Esophagus muscularis mucosa (tissue), 4 donors: ENCODE measurements at places on chromosomes 6 and 20. TPM values are rescaled to one million over a fixed set of nuclear protein-coding genes. Genes with fewer than 3 reads are reported as not detected.

GRCh38 chr20:58130581-58130980 lies 97.9 kb downstream of the ANKRD60 start:
- DNase-seq = peak; percentile 72

Gene NKX2-2
- total RNA-seq = not detected

Gene COX7A2
- total RNA-seq = 439 TPM

DNA sequence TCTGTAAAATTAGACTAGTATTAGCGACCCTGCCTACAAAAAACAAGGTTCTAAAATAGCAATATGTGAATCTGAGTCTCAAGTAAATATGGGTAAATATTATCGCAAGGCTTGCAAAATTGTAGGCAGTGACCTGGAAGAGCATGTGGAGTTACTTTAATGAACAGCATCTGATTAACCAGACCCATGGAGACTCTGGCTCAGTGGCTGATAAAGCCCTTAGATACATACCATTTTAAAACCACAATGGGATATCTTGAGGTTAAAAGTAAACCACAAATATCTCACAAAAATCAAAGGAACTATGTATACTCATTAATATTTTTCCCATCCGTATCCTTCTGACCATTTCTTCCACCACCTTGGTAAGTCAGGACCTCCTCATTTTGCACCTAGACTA lies 187.0 kb downstream of the MTFR2 start:
- DNase-seq = no peak

GRCh38 chr20:46468508-46468907 lies 44.9 kb downstream of the ZNF334 start:
- DNase-seq = no peak

DNA sequence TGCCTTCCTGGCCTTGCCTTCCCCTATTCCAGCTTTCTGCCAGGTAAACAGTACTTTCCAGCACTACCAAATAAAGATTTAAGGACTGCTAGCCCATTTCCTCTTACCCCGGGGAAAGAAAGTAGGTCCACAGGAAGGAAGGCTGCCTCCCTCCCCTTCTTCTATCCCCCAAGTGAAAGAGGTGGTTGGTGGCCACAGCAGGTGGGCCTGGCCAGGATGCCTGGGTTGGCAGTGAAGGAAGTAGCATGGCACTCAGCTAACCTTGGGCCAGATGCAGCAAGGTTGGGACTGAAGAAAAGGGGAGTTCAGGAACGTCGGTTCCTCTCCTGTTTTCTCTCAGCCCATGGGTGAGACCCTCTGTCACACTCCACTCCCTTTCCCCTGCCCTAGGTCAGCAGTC lies 8.9 kb downstream of the NFKBIL1 start:
- no peak for DNase-seq

DNA sequence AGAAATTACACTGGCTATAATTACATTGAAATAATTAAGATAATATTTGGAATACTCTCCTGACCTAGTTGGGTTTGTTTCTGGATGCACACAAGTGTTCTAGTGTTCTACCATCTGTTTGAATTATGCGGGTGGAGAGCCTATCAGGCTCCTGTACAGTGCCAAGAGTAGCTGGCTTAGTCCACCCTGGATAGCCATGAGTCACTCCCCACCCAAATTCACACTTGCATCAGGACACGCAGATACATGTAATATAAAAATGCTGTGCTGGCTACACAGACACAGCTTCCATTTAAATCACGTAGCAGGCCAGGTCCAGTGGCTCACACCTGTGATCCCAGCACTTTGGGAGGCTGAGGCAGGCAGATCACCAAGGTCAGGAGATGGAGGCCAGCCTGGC lies 686.2 kb upstream of the SLC35B3 start:
- no peak for DNase-seq

- DNase-seq = no peak
Observed at GRCh38 chr6:79146421-79146820, 68.4 kb upstream of the PHIP start.

Gene DLL1
- total RNA-seq = 8.8 TPM

Gene RFX6
- not detected for total RNA-seq

- no peak for DNase-seq
Observed at GRCh38 chr6:80388507-80388906, 282.0 kb downstream of the BCKDHB start.
